ENCODE measurements at places on chromosomes 13 and 19.

- DNase-seq, result no peak
Measured at GRCh38 chr13:32535115-32535514, 3.5 kb downstream of the N4BP2L2 start.

- DNase-seq, result no peak
Measured at GRCh38 chr19:41569481-41570150, 6.3 kb upstream of the CEACAM21 start.

DNA sequence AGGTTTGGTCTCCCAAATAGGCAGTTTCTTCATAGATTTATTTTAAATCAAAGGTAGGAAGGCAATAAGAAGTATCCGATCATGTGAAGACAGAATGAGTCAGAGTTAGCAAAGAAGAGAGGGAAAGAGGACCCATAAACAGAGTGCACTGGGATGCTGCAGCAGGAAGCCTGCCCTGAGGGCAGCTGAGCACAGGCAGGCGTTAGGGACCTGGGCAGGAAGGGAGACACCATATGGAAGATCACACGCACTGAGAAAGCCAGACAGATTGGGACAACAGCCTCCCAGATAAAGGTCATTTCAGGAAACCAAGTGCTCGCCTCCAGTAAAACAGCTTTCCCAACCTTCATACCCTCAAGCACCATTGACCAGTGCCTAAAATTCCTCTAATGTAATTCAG, 598.0 kb downstream of the EFNB2 start:
- DNase-seq, result no peak

DNA sequence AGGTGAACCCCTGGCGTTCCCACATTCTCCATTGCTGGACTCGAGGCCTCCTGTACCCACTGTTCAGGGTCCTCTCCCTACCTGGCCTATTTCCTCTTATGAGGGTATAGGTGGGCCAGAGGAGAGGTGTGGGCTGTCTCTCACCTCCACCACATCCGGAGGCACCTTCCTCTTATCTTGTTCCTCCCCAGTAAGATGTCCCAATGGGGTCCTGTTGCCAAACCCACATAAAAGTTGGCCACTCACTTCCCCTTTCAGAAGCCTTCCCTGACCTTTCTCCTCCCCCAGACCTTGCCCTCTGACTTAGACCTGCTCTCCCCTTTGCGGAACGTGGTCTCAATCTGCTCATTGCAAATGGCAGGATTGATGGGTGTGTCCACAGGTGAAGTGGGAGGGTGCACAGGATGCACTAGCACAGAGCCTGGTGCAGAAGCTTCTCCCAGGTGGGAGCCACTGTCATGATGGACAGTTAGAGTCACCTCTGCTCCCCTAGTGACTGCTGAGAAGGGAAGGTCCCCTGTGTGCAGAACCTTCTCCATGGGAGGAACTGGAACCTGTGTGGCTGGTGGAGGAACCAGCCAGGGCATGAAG, 1.3 kb downstream of the CYP4F3 start:
- peak; percentile 15 for DNase-seq

DNA sequence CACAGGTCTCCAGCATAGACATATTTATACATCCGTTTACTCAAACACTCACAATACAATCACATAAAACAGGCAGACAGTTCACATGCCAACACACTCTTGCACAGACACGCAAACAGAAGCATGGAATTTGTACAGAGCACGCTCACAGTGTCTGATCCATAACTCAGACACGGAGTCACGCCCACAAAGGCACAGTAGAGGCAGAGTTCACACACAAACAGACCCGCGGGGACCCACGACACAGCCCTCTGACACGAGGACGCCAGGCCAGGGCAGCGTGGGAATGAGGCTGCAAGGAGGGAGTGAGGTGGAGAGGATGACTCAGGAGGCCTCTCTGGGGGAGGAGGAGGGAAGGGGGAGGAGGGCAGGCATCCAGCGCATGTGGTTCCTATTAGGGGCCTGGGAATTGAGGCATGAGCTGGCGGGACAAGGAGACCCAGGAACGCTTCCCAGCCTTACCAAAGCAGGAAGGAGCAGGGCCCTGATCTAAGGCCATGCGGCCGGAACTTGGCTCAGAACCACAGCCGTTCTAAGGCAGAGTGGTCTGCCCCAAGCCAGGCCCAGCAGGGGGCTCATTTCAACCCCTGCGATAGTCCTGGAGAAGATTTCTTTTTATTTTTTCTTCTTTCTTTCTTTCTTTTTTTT, 9.1 kb upstream of the OLFM2 start:
- no peak for DNase-seq

DNA sequence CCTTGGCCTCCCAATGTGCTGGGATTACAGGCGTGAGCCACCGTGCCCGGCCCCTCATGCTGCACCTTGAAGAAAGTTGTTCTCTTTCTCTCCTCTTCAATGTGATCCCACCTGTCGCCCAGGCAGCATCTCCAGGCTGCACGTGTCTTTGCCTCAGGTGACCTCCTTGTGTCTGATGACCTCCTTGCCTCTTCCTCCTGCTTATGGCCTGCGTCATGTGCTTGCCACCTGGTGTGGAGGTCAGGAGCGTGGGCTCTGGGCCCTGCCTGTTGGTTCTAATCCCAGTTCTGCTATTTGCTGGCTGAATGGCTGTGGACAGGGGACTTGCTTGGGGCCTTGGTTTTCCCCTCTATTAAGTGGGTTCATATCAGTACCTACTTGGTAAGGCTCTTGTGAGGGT, 6.3 kb downstream of the BICRA start:
- DNase-seq, result no peak

- DNase-seq, result no peak
Measured at GRCh38 chr19:57302727-57303401, 17.4 kb upstream of the ZNF543 start.

GRCh38 chr19:53102756-53103233, 427 bp downstream of the ZNF160 start:
- peak; percentile 14 for DNase-seq

- no peak for DNase-seq
Measured at GRCh38 chr13:46679369-46680120, 117.4 kb downstream of the ESD start.

DNA sequence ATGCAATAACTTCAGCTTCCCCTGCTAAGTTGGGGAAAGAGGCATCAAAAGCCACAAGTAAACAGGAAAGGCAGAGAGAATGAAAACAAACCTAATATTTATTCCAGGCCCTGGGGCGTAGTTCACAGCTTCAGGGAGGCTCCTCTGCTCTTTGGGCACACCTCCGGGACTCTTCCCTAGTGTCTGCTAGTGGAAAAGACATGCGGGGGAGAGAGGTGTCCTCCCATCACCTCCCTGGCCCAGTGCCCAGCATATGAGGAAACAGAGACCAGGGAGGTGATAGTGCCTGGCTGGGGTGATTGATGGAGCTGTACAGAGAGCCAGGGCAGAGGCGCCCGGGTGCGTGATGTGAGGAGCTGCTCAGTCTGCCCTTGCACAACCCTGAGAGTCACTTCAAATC, 71.0 kb downstream of the RASL11A start:
- DNase-seq, result no peak

DNA sequence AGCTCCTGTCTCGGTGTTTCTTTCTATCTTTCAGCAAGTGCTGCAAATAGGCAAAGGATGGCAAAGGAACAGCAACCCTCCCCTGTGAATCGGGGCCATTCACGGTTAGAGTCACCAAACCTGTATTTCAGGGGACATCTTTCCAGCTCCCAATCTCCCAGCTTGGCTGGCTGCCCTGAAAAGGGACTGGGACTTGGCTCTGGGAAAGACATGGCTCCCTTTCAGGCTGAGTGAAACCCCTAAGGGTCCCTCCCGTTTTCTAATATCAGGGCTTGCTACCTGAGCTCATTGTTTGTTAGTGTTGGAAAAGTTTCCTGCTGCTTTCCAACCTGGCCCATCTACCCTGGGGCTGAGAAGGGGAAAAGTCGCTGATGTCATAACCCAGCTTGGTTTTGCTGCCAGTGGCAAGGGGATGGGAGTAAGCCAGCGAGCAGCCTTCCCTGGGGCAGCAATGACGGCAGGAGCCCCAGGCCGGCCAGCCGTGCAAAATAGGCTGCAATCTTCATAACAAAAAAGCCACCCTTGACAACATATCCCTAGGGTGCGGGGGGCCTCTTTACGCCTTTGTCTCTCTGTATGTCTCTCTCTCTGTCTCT, 29.9 kb downstream of the SERP2 start:
- DNase-seq, result no peak

DNA sequence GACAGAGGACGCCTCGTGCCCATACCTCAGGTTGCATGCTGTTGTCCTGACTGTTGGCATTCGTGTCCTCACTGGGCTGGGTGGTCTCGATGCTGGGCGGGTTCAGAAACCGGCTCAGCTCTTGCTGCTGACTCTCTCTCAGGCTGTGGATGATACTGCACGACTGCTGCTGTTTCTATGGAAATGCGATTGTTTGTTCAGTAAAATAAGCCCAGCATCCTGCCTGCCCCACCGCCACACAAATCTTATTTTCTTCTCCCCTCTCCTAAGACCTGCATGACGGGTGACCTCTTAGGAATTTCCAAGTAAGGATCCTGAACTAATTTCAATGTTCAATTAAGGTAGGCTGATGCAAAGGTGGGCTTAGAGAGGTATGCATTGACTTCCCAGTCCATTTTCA, 356.5 kb downstream of the NALCN start:
- no peak for DNase-seq

DNA sequence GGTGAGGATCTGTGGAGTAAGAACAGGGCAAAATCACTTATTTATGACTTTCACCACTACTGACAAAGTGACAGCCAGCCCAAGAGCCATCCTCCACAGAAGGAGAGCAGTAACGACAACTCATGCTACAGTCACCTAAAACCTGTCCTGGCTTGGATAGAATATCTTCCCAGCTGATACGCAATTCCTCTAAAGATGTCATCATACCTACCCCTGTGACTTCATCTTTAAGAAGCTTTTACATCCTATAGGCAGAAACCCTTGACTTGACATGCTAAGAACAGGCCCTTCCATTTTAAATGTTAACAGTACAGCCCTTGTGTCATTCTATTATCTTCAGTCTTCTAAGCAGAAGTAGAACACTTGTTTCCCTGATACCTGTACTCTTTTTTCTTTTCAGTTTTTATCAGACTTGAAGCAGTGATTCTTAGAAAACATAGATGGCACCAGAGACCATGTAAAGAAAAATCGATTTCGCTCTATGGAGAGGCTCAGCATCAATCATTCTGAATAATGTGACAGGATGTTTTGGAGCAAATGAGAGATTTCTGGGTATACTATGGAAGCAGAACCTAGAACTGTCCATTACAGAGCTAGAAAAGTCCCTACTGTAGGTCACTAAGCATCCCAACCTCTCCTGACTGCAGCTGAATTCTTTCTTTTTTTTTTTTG, 20.1 kb downstream of the STOML3 start:
- no peak for DNase-seq

GRCh38 chr19:30857388-30857787, 485.2 kb downstream of the ZNF536 start:
- DNase-seq, result no peak

- DNase-seq, result no peak
Measured at GRCh38 chr13:35347679-35348205, 128.7 kb downstream of the MAB21L1 start.

- DNase-seq, result no peak
Measured at GRCh38 chr13:75985132-75985531, 349.0 kb downstream of the LMO7 start.

- DNase-seq, result peak; percentile 100
Measured at GRCh38 chr19:38850436-38850975, 720 bp upstream of the HNRNPL start.

DNA sequence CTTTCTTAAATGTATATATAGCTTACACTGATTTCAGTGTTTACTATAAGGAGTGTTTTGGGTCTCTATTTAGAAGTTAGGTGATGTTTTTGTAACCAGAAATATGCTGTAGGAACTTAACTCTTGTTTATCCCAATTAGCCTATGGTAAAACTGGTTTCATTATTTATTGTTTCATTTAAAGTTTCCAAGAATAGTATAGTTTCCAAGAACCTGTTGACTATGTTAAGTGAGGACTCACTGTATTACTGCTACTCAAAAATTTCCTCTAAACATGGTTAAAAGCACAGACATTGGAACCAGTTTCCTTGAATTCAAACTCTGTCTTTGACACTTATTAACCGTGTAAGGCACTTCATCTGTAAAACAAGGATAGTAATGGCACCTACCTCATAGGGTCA, 187.4 kb downstream of the RGCC start:
- no peak for DNase-seq

DNA sequence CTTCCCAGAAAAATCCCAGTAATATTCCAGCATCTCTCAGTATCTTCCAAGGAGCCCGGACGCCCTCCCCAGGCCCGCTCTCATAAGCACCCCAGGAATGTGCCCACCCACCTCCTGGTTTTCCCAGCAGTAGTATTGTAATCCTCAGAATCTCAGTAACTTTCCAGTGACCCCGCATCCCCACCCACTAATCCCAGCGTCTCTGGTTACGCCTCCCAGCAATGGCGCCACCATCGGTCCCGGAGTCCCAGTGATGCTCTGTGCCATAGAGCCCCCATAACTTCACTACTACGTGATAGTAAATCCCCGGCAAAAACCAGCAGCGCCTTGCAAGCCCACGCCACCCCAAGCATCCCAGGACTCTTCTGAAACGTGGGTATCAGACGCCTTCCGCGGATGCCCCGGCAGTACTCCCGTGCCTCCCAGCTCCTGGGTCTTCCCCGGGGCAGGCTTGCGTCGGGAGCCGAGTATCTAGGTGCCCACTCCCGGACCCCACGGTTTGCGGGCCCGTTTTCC, 928 bp upstream of the PNPLA6 start:
- no peak for DNase-seq

GRCh38 chr19:16233836-16234551, 36.3 kb downstream of the AP1M1 start:
- no peak for DNase-seq

DNA sequence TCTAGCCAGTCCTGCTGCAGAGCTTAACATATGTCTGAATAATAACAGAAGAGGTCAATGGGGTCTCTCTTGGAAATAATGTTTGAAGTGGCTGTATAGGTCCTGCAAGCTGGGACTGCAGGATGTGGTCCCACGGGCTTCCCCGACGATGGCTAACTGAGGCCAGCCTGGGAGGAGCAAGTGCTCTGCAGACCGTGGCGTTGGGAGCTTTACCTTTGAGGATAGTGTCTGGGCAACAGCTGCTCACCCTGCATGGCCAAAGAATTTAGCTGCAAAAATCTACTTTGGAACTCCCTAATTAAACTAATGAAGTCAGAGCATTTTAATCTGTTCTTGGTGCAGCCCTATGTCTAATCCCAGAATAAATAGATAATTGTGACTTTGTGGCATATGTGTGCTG, 18.2 kb upstream of the AMER2 start:
- no peak for DNase-seq

- no peak for DNase-seq
Measured at GRCh38 chr13:49827336-49827735, 34.9 kb upstream of the KPNA3 start.

DNA sequence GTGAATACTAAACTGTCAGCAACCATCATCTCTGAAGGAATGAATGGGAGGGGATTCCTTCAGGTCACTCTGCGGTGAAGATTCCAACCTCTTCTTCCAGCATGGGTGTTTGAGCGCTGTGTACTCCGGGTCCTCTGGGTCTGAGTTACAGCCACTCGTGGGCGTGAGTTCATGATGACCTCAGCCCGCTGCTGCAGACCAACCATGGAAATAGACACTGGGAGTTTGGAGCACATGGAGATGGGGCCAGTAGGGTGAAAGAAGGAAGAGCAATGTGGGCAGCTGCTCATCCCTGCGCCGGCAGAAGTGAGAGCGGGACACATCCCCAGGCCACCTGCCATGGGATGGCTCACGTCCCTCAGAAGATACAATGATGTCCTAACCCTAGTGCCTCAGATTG, 16.8 kb upstream of the RAB20 start:
- no peak for DNase-seq

Measured in hematopoietic multipotent progenitor cell (in vitro differentiated cells).